ENCODE measurements at places on chromosomes 6 and 20. TPM values are rescaled to one million over a fixed set of nuclear protein-coding genes. Genes with fewer than 3 reads are reported as not detected.

Gene VNN1
- total RNA-seq, result not detected

Gene CCM2L
- 8.3 TPM for total RNA-seq

- DNase-seq, result no peak
These were observed 596.4 kb downstream of the MMUT start for GRCh38 chr6:48866682-48867081.

GRCh38 chr20:44759595-44759994, 13.9 kb downstream of the KCNK15 start:
- no peak for DNase-seq

Data from H7 (cell line).